Endodermal cell (in vitro differentiated cells): ENCODE measurements at places on chromosomes 4 and X. TPM values are rescaled to one million over a fixed set of nuclear protein-coding genes. Genes with fewer than 3 reads are reported as not detected.

GRCh38 chr4:147957446-147957845, 225.6 kb downstream of the ARHGAP10 start:
- DNase-seq: no peak

DNA sequence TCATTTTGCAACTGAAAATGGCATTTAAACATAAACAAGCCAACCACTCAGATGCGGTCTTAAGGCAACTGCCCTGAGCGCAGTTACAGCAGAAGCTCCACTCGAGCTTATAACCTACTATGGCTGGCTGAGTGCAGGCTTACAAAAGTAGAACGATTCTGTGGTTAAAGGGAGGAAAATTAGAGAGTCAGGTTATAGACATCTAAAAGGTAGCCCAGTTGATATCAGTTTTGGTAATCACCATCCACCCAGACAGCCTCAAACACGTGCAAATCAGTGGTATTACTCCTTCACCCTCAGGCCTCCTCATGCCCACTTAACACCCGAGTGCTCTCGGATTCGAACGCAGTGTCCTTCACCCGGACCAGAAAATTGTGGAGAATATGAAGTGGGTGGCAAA, 3.1 kb downstream of the LEF1 start:
- no peak for DNase-seq

DNA sequence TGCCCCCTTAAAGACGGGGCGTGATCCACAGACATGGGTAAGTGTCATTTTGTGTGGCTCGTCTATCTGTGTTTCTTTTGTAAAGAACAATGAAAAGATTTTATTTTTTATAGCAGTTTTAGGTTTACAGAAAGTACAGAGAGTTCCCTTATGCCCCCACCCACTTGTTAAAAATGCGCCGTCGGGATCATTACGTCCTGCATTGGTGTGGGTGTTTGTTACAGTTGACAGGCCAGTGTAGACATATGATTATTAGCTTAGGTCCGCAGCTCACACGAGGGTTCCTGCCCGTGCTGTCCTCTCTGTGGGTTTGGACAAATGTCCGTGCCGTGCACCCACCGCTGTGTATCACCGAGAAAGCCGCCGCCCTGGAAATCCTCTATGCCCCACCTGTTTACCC, 50.5 kb downstream of the RGS12 start:
- DNase-seq: no peak

DNA sequence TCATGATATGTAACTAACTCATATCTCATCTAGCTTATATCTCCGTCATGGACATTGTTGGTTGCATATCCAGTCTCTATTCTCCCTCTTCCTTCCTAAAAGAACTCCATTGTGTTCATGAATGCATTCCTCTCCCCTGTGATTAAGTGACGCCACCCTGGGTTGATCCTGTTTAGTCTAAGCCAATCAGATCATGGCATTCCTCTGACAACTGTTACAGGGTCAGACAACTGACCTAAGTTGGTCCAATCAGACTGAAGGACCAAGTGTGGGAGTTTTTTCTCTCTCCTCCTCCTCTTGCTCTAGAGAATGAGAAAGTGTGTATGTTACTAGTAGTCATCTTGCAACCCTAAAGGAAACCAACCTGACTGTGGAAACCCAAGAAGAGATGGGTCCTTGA, 3.6 kb downstream of the APOO start:
- peak; percentile 62 for DNase-seq

- no peak for DNase-seq
These were observed 6.6 kb downstream of the MID1IP1 start for GRCh38 chrX:38807873-38808272.

DNA sequence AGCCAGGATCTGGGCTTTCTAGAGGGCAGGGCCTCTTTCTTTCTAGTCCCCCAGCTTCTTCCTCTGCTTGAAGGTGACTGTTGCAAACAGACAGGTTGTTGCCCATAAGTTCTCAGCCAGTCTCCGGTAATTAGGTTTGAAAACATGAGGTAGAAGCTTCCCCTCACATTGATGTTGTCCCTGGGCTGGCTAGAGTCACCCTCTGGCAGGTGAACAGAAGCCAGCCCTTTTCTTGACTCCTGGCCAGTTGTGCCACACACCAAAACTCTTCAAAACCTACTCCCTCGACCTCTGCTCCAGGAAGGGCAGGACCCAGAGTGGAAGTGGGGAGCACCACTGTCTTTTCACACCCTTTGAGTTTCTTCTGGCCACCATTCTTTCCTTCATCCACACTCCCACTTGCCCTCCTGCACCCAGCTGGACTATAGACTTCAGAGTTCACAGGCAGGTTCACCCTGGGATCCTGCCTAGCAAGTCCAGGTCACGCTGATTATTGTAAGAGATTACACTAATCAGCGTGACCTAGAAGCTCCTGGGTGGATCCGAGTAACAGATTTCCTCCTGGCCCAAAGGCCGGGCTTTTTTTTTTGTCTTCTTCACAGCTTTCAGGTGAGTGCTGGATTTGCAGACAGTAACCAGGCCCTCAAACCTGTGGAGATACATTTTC, 37.4 kb upstream of the ARHGAP6 start:
- no peak for DNase-seq

GRCh38 chrX:87728459-87728858, 210.9 kb downstream of the KLHL4 start:
- DNase-seq: no peak

- no peak for DNase-seq
These were observed 537.8 kb upstream of the BOD1L1 start for GRCh38 chr4:14165222-14165920.

DNA sequence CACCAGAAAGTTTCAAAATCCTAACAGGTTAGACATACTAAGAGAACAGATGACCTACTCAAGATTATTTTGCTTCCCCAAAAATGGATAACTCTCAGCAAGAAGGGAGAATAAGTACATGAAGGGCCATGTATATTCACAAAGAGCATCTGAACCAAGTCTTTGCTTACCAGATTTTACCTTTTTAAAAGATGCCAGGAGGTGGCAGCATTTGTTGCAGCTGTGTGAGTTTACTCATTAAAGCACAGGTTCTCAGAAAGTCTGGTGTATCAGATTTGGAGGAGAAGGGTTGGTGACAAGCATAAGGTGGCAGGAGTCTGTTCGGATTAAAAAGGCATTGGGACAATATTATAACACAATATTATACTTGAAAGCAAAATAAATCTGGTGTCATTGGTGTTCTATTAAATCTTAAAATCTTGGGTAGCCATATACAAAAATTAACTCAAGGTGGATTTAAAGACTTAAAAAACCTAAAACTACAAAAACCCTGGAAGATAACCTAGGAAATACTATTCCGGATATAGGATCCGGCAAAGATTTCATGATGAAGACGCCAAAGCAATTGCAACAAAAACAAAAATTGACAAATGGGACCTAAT, 51.3 kb upstream of the NFKB1 start:
- DNase-seq: peak; percentile 72

DNA sequence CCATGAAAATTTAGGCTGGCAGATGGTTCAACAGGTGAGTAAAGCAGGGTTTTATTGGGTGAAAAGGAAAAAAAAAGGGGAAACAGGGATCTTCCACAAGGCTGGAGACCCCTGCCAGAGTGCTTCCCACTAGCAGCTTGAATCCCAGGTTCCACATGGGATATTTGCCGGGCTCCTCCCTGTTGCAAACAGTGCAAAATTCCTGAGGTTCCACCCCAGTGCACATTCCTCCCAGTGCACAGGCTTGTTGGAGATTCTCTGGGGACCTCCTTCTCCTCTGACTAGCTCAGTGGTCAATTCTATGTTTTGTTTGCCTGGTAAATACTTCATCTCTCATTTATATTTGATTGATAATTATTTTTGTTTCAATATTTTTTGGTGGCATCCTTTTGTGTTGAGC, 66.4 kb upstream of the UGT2B15 start:
- DNase-seq: no peak

GRCh38 chrX:116667346-116668134, 204.8 kb upstream of the CT83 start:
- DNase-seq: no peak

GRCh38 chr4:36128689-36129088, 115.6 kb downstream of the ARAP2 start:
- no peak for DNase-seq

GRCh38 chr4:88846206-88846790, 148.7 kb upstream of the NAP1L5 start:
- DNase-seq: no peak

DNA sequence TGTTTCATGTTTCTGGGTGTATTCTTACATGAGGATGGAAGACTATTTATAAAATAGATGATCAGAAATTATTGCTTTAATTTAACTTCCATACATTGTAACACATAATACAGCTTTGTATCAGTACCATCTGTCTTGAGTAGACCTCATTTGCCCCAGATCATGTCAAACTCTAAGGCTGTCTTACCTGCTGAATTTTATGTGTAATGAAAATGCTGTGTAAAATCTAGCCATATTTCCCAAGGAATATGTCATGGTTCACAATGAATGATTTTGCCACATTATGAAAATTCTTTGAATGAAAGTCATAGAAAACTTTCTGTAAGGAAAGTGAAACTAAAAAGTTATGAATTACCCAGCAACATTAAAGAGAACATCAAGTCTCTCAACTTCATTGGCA, 7.4 kb downstream of the BDH2 start:
- no peak for DNase-seq

DNA sequence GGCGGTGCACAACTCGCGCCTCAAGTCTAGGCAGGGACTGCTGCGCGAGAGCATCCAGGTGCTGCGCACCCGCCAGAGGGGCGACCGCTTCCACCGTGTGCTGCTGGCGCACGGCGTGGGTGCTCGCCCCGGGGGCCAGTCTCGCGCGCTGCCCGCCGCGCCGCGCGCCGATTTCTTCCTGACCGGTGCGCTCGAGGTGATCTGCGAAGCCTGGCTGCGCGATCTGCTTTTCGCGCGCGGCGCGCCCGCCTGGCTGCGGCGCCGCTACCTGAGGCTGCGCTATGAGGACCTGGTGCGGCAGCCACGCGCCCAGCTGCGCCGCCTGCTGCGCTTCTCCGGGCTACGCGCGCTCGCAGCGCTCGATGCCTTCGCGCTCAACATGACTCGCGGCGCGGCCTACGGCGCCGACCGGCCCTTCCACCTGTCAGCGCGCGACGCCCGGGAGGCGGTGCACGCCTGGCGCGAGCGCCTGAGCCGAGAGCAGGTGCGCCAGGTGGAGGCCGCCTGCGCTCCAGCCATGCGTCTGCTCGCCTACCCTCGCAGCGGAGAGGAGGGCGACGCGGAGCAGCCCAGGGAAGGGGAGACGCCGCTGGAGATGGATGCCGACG, 1.3 kb downstream of the CHST7 start:
- DNase-seq: peak; percentile 62

GRCh38 chr4:67035501-67035900, 509.8 kb downstream of the CENPC start:
- no peak for DNase-seq

GRCh38 chr4:115154826-115155225, 41.4 kb upstream of the NDST4 start:
- DNase-seq: no peak

DNA sequence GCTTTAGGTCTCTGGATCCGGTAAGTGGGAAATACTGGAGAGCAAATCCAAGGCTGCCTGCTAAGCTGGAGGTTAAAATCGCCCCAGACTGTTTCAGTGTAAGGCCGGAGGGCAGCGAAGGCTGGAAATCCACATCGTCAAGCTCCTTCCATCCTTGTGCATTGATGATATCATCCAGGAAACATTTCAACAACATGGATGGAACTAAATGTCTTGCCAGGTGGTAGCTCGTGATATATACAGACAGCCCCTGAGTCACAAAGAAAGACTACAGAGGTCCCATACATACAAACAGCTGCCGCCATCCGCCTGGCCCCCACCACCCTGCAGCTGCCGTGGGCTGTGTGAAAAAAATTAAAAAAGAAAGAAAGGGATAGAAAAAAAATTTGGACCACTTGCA, 148.9 kb upstream of the RBPJ start:
- no peak for DNase-seq

DNA sequence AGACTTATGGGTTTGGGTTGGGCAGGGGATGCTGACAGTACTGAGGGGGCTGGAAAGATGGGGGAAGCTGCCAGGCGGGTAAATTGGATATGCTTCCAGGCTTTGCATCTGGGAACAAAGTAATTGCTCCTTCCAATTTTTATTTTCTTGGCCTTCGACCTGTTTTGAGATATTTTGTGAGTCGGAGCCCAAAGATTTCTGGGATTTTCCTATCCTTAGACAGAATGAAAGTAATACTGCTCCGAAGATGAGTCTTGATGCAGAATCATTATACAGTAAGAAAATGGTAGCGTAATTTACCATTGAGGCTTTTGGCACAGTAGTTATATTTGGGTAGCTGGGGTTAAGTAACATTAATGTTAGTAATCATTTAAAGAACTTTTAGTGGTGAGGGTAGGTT, 1.4 kb downstream of the SMARCA5 start:
- no peak for DNase-seq

DNA sequence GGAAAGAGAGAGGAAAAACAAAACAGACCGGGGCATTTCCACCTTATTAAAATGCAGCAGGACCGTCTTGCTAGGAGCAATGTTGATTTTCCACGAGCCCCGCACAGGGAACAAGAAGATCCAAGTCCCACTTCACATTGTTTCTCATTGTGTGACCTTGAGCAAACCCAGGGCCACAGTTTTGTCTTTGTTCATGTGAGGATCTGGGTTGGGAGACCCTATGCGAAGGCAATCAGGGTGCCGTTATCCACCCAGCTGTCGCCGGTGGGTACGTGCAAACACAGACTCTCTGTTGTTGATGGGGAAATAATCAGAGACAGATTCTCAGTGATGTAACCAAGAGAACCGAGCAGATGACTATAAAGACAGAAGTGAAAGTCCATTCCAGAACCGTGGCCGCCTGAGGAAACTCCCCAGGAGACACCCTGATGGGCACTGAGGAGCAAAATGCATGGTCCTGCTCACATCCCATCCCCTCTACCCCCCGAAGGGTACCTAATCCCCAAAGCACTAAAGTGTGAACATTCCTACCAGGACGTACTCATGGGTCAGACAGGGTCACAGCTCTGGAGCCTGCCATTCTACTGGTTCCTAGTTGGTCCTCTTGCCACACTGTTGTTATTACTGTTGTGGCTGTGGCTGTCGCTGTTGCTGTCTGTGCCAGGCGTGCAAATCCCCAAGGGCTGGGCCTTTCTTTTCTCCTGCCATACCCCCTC, 102.7 kb upstream of the RBPJ start:
- DNase-seq: peak; percentile 60

GRCh38 chrX:52542311-52542710, 25.4 kb upstream of the XAGE1B start:
- no peak for DNase-seq

Gene CFAP47
- 0.18 and 0.26 TPM in 2 replicates for total RNA-seq

Gene SHROOM2
- total RNA-seq: 9.2 to 14.7 TPM (median 14.4 TPM) in 3 replicates

Gene KLHL34
- 0.13 and 0.16 TPM in 2 replicates for total RNA-seq

Gene PAPSS1
- total RNA-seq: 132 to 167 TPM (median 164 TPM) in 3 replicates

Gene GLRA3
- total RNA-seq: 0.21 TPM in 1 of 3 replicates, not detected in the others

Gene HSFX4
- not detected in 3 replicates for total RNA-seq

Gene FGF5
- total RNA-seq: 0.32 and 1.6 TPM in 2 replicates

Gene MND1
- 15.4 and 17.1 TPM in 2 replicates for total RNA-seq

Gene CXorf66
- not detected in 2 replicates for total RNA-seq

Gene RAB41
- total RNA-seq: not detected in 3 replicates

Gene MOB1B
- 30.5 and 30.7 TPM in 2 replicates for total RNA-seq

Gene CCDC149
- 4.9 to 5.8 TPM (median 5.5 TPM) in 3 replicates for total RNA-seq

Gene CUL4B
- 47.7 and 52.0 TPM in 2 replicates for total RNA-seq
